ENCODE measurements at places on chromosomes 6 and 20.

- H3K4me1 ChIP-seq = peaks cover 4% of the 10 kb centered on the region
- H3K27me3 ChIP-seq = no peaks in the 10 kb centered on the region
- H3K4me3 ChIP-seq = no peak overlapping the region
- no peak for DNase-seq
- H3K36me3 ChIP-seq = no peaks in the 10 kb centered on the region
These were observed 467.4 kb upstream of the PLCB4 start for GRCh38 chr20:8601542-8601912.

GRCh38 chr6:117677553-117678141 lies 2.4 kb downstream of the NUS1 start:
- H3K36me3 ChIP-seq = no peaks in the 10 kb centered on the region
- H3K4me3 ChIP-seq = no peak overlapping the region
- H3K27ac ChIP-seq = no peak overlapping the region
- H3K4me1 ChIP-seq = peaks cover 37% of the 10 kb centered on the region

DNA sequence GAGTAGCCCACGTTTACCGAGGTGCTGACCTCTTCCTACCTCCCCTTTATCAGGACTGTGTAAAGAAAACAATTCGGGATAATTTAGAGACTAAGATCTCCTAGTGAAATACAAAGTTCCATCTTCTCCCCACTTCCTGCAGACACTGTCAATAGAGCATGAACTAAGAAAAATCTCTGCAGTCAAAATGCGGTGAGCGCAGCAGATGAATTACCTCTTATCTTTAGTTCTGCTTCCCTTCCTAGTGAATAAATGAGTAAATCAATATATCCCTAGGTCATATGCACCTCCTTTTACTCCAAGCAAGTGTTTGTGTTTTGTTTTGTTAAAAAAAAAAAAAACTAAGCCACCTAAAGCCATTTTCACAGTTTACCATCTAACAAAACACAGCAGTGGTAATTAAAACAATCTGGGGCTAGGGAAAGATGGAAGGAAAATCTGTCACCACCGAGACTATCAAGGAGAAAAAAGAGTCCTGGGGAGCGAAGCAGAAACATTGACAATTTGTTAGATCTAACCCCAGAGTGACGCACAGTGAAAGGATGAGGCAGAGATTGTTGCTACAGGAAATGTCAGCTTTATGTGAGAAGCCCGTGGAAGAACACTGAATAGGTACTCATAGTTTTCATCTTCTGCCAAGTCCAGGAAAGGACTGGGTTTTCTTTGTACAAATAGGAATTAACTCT lies 159.4 kb upstream of the SPTLC3 start:
- DNase-seq = no peak
- no peak overlapping the region for H3K27ac ChIP-seq
- no peaks in the 10 kb centered on the region for H3K4me1 ChIP-seq
- H3K27me3 ChIP-seq = no peaks in the 10 kb centered on the region
- H3K4me3 ChIP-seq = no peak overlapping the region

GRCh38 chr6:85464260-85464644 lies 14.4 kb downstream of the NT5E start:
- H3K27ac ChIP-seq = no peak overlapping the region
- H3K36me3 ChIP-seq = no peaks in the 10 kb centered on the region
- no peaks in the 10 kb centered on the region for H3K27me3 ChIP-seq
- H3K4me1 ChIP-seq = peaks cover 46% of the 10 kb centered on the region
- no peak for DNase-seq

- peaks cover 52% of the 10 kb centered on the region for H3K4me1 ChIP-seq
- peaks cover 7% of the 10 kb centered on the region for H3K36me3 ChIP-seq
- no peaks in the 10 kb centered on the region for H3K27me3 ChIP-seq
These were observed 56.4 kb downstream of the RALY start for GRCh38 chr20:34049897-34050695.

DNA sequence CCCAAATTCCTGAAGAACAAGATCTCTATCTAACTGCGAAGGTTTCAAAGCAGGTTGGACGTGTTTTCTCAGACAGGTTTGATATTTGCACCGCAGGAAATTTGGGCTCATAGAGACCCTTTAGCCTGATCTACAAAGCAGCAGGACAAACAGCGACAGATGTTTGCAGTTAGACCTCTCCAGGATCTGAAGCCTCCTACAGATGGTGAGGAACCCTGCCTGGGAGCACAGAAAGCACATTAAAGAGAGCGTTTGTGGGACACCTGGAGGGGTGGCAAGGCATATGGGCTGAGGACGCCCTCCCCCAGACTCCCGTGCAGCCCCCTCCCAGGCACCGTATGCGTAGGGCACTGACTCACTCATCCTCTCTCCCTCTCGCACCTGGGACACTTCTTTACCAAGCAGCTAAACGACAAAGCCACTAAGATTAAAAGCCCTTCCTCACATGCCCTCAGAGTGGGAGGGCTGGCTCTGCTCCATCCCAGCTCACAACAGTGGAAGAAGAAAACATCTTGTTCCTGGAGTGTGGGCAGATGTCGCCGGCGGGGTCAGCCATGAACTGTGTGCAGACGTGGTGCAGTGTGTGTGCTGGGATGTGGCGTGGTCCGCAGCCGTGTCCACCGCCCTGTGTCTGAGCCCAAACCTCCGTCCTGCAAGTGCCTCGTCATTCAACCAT lies 249.7 kb upstream of the AFDN start:
- H3K27ac ChIP-seq = no peak overlapping the region
- no peak overlapping the region for H3K4me3 ChIP-seq
- no peaks in the 10 kb centered on the region for H3K4me1 ChIP-seq

DNA sequence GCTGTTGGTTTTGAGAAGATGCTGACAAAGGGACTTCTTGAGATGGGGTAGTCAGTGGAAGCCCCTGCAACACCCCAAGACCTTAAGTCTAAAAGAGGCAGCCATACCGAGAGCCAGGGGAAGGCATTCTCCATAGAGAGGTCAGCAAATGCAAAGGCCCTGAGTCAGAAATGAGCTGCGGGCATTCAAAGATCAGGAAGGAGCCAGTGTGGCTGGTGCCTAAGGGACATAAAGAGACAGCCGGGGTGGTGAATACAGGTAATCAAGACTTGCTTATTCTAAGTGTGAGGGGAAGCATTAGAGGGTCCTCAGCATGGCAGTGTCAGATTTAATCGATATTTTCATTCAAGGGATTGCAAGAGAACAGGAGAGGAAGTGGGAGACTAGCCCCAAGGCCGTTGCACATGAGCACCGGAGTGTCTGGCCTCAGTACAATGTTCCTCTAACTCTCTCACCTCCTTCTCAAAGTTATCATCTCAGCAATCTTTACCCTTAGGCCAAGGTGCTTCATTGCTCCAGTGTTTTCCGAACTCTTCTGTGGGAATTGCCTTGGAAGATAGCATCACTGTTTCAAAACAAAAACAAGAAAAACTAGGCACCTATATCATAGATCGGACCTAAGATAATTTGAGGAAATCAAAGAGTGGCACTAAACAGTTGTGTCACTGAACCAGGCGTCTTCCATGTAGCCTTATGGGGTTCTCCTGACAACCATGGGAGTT lies 173.2 kb downstream of the DOK5 start:
- no peak overlapping the region for H3K27ac ChIP-seq
- H3K4me3 ChIP-seq = no peak overlapping the region
- no peak for DNase-seq
- H3K27me3 ChIP-seq = no peaks in the 10 kb centered on the region
- H3K36me3 ChIP-seq = no peaks in the 10 kb centered on the region

- no peaks in the 10 kb centered on the region for H3K36me3 ChIP-seq
- H3K27me3 ChIP-seq = no peaks in the 10 kb centered on the region
- no peak for DNase-seq
- H3K4me1 ChIP-seq = no peaks in the 10 kb centered on the region
- H3K27ac ChIP-seq = no peak overlapping the region
These were observed 23.0 kb downstream of the USP49 start for GRCh38 chr6:41872147-41872546.

GRCh38 chr20:39259010-39259803 lies 297.1 kb downstream of the DHX35 start:
- H3K27ac ChIP-seq = no peak overlapping the region
- no peaks in the 10 kb centered on the region for H3K36me3 ChIP-seq
- DNase-seq = no peak
- no peaks in the 10 kb centered on the region for H3K4me1 ChIP-seq

GRCh38 chr20:63217706-63218105 lies 1.8 kb upstream of the YTHDF1 start:
- no peak for DNase-seq
- H3K27ac ChIP-seq = no peak overlapping the region
- peaks cover 32% of the 10 kb centered on the region for H3K4me1 ChIP-seq
- no peaks in the 10 kb centered on the region for H3K27me3 ChIP-seq
- H3K36me3 ChIP-seq = peaks cover 15% of the 10 kb centered on the region

GRCh38 chr6:145715426-145715825 lies 19.9 kb downstream of the EPM2A start:
- no peaks in the 10 kb centered on the region for H3K4me1 ChIP-seq
- no peaks in the 10 kb centered on the region for H3K36me3 ChIP-seq
- no peak overlapping the region for H3K4me3 ChIP-seq
- DNase-seq = no peak
- H3K27me3 ChIP-seq = no peaks in the 10 kb centered on the region

- H3K4me1 ChIP-seq = peaks cover 10% of the 10 kb centered on the region
- no peaks in the 10 kb centered on the region for H3K36me3 ChIP-seq
- H3K27me3 ChIP-seq = no peaks in the 10 kb centered on the region
These were observed 14.1 kb upstream of the CALHM6 start for GRCh38 chr6:116447052-116447451.

DNA sequence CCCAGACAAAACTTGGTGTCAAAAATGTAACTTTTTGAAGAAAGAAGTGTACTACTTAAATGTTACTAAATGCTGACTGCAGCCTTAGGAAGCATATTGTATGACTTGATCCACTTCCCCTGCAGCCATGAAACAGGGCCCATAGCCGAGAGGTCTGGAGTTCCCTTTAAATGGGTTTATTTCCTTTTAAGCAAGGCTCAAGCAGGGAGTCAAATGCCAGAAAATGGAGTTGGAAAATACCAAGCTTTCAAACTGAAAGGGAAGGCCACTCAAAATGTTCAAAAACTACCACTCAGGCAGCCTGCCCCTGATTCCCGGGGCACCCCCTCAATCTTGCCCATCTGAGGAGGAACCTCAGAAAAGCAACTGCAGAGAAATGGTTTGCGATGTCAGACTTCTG lies 43.3 kb downstream of the SLC22A23 start:
- H3K4me3 ChIP-seq = no peak overlapping the region
- no peak overlapping the region for H3K27ac ChIP-seq
- no peaks in the 10 kb centered on the region for H3K36me3 ChIP-seq

GRCh38 chr6:159973406-159973805 lies 4.5 kb downstream of the IGF2R start:
- H3K27ac ChIP-seq = no peak overlapping the region
- DNase-seq = no peak
- H3K36me3 ChIP-seq = no peaks in the 10 kb centered on the region

DNA sequence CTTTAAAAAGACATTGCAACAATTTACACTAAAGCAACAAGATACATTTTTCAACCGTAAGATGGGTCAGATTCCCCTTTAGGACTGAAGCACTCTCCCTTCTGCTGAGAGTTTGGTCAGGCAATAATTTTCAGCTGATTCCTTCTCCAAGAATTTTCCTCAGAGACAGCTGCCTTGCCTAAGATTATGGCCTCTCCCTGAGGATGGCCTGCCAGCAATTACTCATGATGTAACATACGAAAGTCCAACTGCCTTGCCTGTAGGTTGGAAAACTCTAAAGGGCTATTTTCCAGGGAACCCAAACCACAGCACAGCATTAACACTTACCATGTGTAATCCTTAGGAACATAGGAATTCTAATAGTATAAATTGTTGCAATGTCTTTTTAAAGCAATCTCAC lies 229.1 kb upstream of the FLRT3 start:
- no peak overlapping the region for H3K27ac ChIP-seq
- no peak overlapping the region for H3K4me3 ChIP-seq
- no peak for DNase-seq
- no peaks in the 10 kb centered on the region for H3K36me3 ChIP-seq
- no peaks in the 10 kb centered on the region for H3K4me1 ChIP-seq

DNA sequence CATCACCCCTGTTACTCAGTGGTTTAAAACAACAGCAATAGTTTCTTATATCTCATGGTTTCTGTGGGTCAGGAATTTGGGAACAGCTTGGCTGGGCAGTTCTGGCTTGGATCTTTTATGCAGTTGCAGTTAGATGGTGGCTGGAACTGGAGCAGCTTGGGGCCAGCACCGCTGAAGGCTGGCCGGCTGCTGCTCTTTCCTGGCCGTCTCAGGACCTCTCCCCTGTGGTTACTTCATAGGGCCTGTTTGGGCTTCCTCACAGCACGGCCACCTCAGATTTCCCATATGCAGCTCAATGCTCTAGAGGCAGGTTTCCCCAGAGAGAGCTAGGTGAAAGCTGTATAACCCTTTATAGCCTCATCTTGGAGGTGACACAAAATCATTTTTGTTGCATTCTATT lies 15.6 kb downstream of the PKIG start:
- peak overlapping the region; percentile 52 for H3K27ac ChIP-seq
- H3K27me3 ChIP-seq = no peaks in the 10 kb centered on the region
- H3K36me3 ChIP-seq = no peaks in the 10 kb centered on the region
- H3K4me3 ChIP-seq = no peak overlapping the region
- no peak for DNase-seq

DNA sequence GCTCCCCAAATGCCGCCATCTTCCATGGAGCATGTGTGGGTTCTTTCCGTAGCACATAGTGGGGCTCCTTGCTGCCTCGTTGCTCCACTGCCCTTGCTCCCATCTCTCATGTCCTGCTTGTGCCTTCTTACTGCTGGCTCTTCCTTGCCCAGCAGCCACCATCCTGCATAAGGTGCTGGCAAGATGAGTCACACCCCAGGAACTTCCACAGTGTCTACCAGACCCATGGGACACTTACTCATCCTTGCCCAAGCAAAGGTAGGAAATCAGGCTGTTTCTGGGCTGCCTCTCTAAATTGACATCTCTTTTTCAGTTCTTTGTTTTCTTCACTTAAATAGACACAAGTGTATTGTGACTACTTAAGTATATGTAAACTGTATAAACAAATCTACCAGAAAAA lies 39.4 kb upstream of the RGS17 start:
- H3K4me3 ChIP-seq = no peak overlapping the region
- H3K27me3 ChIP-seq = no peaks in the 10 kb centered on the region
- H3K27ac ChIP-seq = no peak overlapping the region

DNA sequence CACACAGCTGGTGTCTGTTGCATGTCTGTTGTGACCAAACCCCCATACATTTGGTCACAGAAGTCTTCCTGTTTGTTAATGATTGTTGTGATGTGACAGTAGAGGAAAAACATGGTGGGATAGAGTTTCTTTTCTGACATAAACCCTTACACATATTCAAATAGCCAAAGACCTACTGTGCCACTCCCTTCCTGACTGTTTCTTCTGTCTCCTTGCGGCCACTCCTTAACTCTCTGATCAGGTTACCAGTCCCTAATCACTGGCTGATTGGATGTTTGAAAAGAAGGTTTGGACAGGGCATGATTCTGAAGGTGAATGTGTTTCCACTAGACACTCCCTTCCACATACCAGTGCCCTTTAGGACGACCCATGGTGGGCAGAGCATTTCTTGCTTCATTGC lies 101.2 kb downstream of the SCP2D1 start:
- no peak for DNase-seq
- no peaks in the 10 kb centered on the region for H3K36me3 ChIP-seq
- H3K27ac ChIP-seq = no peak overlapping the region

GRCh38 chr20:13984211-13984610 lies 6.2 kb downstream of the SEL1L2 start:
- DNase-seq = no peak
- H3K27me3 ChIP-seq = no peaks in the 10 kb centered on the region
- H3K27ac ChIP-seq = no peak overlapping the region
